ENCODE measurements at places on chromosomes 16 and 17.

DNA sequence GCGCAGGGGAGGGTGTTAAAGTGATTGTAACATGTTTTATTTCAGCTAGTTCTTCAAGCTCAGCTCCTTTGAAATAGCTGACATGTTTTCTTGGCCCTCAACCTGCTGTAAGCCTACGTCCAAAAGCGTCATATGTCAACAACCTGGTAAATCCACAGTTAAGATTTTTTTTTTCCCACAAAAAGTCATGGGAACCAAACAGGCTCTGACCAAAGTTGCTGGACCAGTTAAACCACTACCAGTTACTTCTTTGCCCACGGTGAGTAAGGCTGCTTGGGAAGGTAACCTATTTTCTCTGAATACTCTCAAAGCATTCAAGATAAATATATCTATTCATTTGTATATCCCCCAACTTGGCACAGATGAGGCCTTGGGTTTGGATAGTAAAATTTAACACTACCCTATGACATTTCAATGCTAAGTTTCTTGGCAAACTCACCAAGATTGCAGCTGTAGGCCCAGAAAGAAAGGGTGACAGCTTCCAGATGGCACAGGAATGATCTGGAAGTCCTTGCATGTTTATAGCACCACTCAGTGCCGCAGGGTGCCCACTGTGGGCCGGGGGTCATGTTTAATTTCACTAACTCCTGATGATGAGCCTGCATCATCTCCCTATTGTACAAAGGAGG lies 166.2 kb downstream of the XYLT1 start:
- no peak for DNase-seq

GRCh38 chr17:58789160-58789559 lies 33.5 kb downstream of the PPM1E start:
- no peak for DNase-seq

GRCh38 chr17:1870592-1870991 lies 40.8 kb downstream of the RPA1 start:
- DNase-seq = no peak

DNA sequence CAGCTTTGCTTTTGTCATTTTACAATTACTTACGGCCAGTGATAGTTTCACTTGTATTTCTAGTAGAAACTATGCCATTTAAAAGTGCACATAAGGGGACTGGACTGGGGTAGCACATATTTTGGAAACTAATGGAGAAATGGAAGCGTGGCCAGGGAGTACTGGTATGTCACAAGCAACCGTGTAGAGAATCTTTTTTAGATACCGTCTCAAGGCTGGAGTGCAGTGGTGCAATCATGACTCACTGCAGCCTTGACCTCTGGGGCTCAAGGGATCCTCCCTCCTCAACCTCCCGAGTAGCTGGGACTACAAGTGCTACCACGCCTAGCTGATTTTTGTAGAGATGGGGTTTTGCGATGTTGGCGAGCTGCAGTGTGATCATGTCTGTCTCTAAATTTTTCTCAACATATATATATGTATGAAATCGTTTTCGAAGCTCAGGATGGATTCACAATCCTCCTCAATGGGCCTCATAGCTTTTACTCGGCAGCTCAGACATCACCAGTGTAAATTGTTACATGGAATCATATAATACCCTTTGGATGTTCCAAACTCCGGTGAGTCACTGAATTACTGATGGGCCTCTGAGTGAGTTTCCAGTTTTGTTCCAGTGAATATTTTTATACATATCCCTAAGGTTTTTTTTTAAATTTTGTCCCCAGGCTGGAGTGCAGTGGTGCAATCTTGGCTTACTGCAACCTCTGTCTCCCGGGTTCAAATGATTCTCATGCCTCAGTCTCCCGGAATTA lies 51.7 kb downstream of the ZNF778 start:
- no peak for DNase-seq

DNA sequence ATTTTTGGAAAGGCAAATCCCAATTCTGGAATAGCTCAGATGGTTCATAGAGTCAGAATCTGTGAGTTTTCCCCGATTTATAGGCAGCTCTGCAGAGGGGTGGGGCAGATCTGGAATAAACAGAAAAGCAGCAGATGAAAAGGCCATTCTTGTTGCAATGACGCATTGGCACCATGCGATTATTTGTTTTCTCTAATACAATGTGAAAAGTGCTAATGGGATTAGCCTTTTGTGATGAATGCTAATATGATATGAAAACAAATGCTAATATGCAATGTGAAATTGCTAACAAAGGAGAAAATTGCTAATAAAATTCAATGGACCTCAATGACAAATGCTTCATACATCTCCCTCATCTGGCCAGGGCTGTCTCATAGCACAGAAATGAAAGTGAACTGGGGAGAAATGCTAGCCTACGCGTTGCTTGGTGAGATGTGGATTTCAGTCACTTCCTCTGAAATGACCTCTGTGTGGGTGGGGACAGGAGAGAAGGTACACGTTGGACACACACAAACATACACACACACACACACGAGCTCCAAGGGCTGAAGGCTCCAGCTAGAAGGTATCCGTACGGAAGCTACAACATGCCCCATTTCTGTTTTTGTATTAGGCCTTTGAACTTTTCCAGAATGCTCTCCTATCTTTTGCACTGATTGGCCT lies 394.5 kb downstream of the XYLT1 start:
- DNase-seq = no peak

GRCh38 chr16:11359370-11359769 lies 14.1 kb downstream of the RMI2 start:
- no peak for DNase-seq

Measured in fibroblast of skin of left biceps (primary cell).